ENCODE measurements at places on chromosomes 2 and 18.

DNA sequence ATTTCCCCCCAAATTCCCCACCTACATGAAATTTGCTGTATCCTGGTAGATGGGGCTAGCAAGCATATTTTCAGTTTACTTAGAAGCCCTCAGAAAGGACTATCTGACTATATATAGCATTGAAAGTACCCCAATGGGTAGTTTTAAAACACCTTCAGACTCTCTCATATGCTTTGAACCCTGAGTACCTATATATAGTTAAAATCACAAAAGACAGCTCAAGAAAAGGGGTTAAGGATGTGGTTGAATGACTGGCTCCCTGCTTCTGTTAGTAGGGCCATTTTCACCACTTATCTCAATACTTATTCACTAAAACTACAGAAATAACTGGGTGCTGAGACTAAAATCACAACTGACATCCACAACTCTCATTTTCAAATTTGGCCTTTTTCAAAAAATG, 18.5 kb downstream of the WDPCP start:
- DNase-seq = no peak

- no peak for DNase-seq
Observed at GRCh38 chr18:51753365-51754057, 556.0 kb upstream of the MEX3C start.

DNA sequence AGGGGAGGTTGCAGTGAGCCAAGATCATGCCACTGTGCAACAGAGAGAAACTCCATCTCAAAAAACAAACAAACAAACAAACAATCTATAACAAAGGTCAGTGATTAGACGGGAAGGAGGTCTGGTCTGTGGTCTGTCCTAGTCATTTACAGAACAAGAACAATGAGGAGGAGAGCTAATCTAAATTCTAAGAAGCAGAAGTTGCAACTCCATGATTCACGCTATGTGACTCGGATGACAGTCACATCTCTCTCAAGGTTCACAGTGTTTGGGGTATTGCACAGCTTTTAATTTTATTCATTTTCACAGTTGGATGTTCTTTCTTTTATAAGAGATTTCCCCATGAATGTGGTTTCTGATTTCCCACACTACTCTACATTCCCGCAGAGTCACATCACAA, 218.7 kb upstream of the PIEZO2 start:
- peak; percentile 9 for DNase-seq

- no peak for DNase-seq
Observed at GRCh38 chr2:207107131-207107530, 58.6 kb downstream of the KLF7 start.

DNA sequence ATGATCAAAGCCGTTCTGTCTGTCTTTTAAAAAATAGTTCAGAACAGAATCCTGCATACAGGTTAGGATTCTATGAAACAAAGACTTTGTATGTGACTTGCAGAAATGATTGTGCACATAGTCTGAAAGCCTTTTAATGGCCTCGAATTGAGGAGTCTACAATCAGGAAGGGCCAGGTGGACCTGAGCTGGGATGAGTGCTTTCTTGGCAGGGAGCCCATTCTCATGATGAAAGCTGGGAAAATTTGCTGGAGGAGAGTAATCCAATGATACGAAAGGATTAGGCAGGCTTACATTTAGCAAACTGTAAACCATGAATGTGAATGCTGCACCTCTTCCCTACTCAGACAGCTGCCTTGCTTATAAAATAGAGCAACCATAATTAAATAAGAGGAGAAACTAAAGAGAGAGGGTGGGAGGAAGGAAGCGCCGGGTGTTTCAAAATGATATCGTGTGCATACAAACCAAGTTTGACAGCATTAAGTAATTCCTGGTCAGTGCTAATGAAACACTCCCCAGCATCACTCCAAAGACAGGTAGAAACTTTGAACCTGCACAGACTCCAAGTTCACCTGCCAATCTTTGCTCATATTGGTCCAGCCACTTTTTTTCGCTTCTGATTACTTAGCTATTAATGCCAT, 23.7 kb upstream of the CXCR4 start:
- no peak for DNase-seq

DNA sequence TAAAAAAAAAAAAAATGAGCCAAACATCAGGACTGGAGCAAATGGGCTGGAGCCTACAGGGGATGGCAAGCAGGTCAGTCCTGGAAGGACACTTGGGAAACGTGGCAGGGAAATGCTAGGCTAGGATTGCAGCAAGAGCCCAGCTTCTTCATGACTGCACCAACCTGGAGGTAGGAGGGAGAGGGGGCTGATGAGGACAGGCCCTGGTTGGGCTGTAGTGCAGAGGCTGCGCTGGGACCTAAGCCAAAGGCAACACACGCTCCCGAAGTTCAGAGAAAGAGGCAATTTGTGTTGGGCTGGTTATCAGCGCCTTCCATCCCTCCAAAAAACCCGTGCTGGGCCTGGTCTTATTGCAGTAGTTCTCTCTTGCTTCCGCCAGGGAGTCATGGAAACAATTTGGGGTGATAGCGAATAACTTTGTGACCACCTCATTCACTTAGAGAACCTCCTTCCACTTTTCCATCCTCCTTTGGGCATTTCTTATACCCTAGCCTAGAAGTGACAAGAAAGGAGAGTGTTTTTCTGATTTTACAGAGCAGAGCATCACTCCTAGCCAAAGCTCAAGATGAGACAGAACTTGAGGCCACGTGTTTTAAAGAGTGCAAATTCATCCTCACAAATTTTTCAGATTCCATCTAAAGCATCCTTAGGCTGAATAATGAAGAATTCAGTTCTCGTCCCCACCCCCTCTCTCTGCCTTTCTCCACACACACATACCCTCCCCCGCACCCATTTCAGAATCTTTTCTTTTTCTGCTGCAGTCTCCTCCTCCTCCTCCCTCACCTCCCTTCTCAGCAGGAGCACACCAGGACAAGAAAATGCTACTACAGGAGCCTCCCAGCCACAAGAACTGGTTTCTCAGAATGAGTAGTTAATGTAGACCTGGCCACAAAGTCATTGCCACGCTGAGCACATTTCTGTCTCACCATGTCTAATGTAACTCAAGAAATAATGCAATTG, 82.5 kb upstream of the STPG4 start:
- DNase-seq = peak; percentile 81

DNA sequence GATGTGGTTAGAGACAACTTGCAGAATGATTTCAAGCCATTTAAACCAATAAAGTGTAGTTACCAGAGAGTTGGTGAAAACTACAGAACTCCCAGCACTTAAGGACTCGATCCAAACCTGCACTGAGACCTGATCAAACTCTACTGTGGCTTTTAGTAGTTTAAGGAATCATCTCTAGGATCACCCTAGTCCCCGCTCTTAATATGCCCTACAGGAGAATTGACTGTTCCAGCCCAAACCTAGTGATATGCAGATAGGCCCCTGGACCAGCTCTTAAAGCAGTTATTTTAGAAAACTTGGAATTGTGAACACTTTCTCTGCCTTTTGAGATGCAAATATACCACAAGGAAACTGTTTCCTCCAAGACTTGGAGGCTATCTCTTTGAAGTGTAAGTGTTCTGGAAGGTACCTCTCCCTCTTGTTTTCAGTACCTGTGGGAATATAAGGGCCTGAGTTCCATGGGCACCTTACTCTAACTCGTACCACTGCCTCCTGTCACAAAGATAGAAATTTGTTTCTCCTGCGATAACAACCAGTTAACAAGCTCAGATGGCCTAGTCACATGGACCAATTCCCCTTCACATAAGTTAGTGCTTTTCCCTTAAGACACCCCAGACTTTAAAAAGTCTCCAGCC, 1367.2 kb upstream of the SLC39A10 start:
- no peak for DNase-seq

- DNase-seq = no peak
Observed at GRCh38 chr2:109463236-109463635, 150.5 kb downstream of the SEPTIN10 start.

- no peak for DNase-seq
Observed at GRCh38 chr2:228876276-228876675, 394.8 kb downstream of the PID1 start.

- peak; percentile 84 for DNase-seq
Observed at GRCh38 chr2:67516899-67517530, 119.9 kb downstream of the ETAA1 start.

DNA sequence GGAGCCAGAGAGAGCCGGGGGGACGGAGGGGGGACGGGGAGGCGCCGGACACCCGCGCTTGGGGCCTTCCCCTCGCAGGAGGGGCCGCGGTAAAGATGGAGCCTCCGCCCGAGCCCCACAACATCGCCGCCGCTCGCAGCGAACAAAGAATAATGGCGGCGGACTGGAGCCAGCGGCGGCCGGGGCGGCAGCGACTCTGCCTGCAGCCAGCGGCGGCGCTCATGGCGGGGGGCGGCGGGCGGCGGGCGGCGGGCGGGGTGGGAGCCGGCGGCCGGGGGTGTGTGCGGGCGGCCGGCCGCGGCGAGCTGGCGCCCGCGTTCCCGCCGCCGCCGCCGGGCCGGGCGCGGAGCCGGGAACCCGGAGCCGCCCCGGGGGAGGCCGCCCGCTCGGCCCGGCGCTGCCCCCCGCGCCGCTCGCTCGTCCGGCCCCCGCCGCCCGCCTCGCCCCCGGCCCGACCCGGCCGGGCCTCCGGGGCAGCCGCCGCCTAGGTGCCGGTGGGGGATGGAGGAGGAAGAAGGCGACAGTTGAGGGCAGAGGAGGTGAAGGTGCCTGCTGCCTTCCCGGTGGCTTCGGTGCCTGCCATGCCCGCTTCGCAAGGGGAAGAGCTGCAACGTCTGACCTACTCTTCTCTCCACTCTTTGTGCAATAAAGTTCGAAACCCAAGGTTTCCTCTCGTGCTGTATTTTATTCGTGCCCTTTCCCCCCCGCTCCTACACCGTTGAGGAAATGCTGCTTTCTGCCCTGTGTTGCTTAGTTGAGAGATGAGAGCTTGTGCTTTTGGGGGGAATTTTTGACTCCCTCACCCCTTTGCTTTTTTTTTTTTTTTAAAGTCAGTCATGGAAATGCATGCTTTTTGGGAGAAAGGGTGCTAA, 634 bp downstream of the CREB1 start:
- DNase-seq = peak; percentile 45

GRCh38 chr2:7060631-7061449, 143.6 kb downstream of the RNF144A start:
- DNase-seq = no peak

- no peak for DNase-seq
Observed at GRCh38 chr2:230582851-230583283, 129.8 kb upstream of the CAB39 start.

DNA sequence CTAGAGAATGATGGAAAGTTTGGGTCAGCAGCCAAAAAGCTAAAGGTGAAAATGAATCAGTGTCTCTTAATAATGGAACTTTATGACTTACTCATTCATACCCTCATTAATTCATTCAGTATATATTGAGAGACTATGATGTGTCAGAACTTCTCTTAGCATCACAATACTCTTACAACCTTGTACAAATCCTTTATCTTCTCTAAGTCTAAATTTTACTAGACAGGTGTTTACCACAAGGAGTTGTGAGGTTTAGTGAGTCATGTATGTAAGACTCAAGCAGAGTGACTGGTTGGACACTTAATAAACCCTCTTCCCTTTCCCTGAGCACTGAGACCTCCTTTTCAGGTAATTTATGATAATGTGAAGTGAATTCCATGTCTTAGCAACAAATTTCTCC, 129.6 kb downstream of the PPP1R1C start:
- DNase-seq = no peak

GRCh38 chr2:151761687-151762086, 27.4 kb upstream of the NEB start:
- DNase-seq = no peak

- peak; percentile 75 for DNase-seq
Observed at GRCh38 chr2:236608188-236608525, 38.5 kb downstream of the ACKR3 start.

GRCh38 chr2:50346629-50347357, 685.1 kb downstream of the NRXN1 start:
- no peak for DNase-seq

GRCh38 chr18:64119916-64120315, 29.0 kb downstream of the LINC00305 start:
- no peak for DNase-seq

DNA sequence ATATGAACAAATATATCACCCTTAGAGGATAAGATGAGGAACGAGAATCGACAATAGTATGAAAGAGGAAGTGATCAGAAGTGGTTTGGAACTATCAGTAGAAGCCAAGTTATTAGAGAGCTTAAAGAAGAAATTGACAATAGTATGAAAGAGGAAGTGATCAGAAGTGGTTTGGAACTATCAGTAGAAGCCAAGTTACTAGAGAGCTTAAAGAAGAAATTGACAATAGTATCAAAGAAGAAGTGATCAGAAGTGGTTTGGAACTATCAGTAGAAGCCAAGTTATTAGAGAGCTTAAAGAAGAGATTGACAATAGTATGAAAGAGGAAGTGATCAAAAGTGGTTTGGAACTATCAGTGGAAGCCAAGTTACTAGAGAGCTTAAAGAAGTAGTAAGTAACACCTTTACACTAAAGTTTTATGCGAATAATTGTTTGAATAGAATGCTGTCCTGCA, 175.5 kb downstream of the ZNF407 start:
- no peak for DNase-seq

DNA sequence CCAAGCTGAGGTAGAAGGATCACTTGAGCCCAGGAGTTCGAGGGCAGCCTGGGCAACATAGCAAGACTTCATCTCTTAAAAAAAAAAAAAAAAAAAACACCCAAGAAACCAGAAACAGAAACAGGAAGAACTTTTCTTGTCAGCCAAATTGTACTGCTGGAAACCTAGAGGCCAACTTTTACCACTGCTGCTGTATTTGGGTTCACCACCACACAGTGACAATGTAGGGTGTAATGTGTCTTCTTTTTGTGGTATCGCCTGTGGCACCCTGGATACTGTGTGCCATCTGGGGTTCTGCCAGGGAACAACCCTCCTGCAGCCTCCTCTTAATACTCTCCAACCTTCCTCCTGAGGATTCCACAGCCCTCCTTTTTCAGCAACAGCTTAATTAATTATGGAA, 72.6 kb downstream of the STK39 start:
- DNase-seq = no peak

DNA sequence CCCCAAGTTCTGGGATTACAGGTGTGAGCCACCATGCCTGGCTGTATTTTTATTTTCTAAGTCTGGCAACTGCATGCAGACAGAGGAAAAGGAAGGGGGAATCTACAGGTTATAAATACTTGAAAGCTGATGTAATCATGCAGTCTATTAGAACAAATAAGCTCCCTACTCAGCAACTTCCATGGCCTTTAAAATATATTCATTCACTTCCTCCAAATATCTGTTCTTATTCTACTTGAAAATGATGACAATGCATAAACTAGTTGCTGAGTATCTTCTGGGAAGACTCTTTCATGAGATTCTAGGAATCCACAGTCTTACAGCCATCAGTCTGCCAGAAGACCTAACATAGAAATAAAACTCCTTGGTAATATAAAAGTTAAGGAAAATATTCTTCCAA, 66.9 kb upstream of the NCKAP5 start:
- DNase-seq = no peak

GRCh38 chr2:143241403-143242088, 112.3 kb downstream of the ARHGAP15 start:
- peak; percentile 17 for DNase-seq

- DNase-seq = no peak
Observed at GRCh38 chr18:49464718-49465598, 4.5 kb upstream of the DYM start.

GRCh38 chr2:128838244-128838643, 519.6 kb upstream of the HS6ST1 start:
- DNase-seq = no peak

GRCh38 chr18:76468345-76469304, 26.4 kb downstream of the ZNF516 start:
- peak; percentile 79 for DNase-seq

GRCh38 chr2:120805602-120806001, 69.9 kb downstream of the GLI2 start:
- DNase-seq = no peak
